ENCODE measurements at places on chromosomes 6 and 20. TPM values are rescaled to one million over a fixed set of nuclear protein-coding genes. Genes with fewer than 3 reads are reported as not detected.

Gene ARG1
- total RNA-seq = not detected

Gene SLC22A1
- 0.31 TPM for total RNA-seq

- H3K4me1 ChIP-seq = peaks cover 56% of the 10 kb centered on the region
- H3K36me3 ChIP-seq = peaks cover 11% of the 10 kb centered on the region
- peak overlapping the region; percentile 94 for H3K27ac ChIP-seq
- no peak for DNase-seq
- no peaks in the 10 kb centered on the region for H3K27me3 ChIP-seq
- H3K4me3 ChIP-seq = peak overlapping the region; percentile 55
Observed at GRCh38 chr6:34673064-34673463, 23.5 kb downstream of the ILRUN start.

- no peak overlapping the region for H3K4me3 ChIP-seq
- H3K27me3 ChIP-seq = peaks cover 10% of the 10 kb centered on the region
- DNase-seq = no peak
- H3K4me1 ChIP-seq = no peaks in the 10 kb centered on the region
- H3K36me3 ChIP-seq = no peaks in the 10 kb centered on the region
Observed at GRCh38 chr6:40732878-40733277, 145.7 kb upstream of the LRFN2 start.

DNA sequence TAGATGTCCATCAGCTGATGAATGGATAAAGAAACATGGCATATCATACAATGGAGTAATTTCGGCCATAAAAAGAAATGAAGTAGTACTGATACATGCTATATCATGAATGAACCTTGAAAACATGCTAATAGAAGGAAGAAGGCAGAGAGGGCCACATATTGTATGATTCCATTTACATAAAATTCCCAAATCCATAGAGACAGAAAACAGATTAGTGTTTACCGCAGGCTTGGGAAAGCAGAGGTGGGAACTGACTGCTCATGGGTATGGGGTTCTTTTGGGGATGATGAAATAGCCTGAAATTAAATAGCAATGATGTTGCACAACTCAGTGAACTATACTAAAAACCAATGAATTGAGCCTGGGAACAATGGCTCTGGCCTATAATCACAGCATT, 58.3 kb downstream of the SERAC1 start:
- peaks cover 16% of the 10 kb centered on the region for H3K36me3 ChIP-seq
- H3K27me3 ChIP-seq = no peaks in the 10 kb centered on the region
- no peaks in the 10 kb centered on the region for H3K4me1 ChIP-seq
- peak overlapping the region; percentile 10 for H3K27ac ChIP-seq

GRCh38 chr20:362271-363254, 15.7 kb downstream of the NRSN2 start:
- H3K36me3 ChIP-seq = no peaks in the 10 kb centered on the region
- peak; percentile 84 for DNase-seq
- H3K27me3 ChIP-seq = peaks cover 3% of the 10 kb centered on the region

DNA sequence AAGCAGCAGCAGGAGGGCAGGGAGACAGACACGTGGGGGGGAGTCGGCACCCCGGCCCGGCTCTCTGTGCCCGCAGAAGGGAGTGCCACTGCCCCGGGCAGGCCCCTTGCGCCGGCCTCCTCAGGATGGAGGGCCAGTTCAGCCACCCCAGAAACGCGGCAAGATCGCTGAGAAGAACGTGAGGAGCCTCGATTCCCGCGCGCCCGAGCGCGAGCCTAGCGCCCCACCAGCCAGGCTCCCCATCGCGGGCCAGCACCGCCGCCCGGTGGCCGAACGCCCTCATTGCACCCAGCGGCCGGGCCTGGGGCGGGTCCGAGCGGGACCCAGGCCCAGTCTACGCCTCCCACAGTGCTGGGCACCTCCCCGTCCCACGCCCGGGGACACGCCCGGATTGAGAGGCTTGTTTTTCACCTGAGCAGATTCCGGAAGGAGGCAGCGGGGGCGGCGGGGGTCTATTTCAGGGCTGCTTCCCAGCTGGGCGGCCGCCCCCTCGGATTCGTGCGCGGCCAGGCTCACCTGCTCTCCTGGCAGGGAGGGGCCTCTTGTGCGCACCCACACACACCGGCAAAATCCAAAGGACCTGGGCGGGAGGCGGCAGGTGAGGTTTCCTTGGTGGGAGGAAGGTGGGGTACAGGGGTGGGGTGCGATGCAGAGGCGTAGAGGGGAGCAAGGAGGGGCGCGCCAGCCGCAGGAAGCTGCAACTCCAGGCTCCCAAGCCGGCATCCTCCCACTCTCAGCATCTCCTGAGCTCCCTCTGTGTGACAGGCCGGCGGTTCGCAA, 9.0 kb upstream of the GRM4 start:
- peaks cover 31% of the 10 kb centered on the region for H3K27me3 ChIP-seq
- peak; percentile 72 for DNase-seq
- no peak overlapping the region for H3K4me3 ChIP-seq
- H3K4me1 ChIP-seq = peaks cover 4% of the 10 kb centered on the region
- no peak overlapping the region for H3K27ac ChIP-seq
